ENCODE measurements at places on chromosomes 4 and X. TPM values are rescaled to one million over a fixed set of nuclear protein-coding genes. Genes with fewer than 3 reads are reported as not detected.

The PRPS2 gene
- 60.8 TPM for total RNA-seq

The IL2 gene
- not detected for total RNA-seq

DNA sequence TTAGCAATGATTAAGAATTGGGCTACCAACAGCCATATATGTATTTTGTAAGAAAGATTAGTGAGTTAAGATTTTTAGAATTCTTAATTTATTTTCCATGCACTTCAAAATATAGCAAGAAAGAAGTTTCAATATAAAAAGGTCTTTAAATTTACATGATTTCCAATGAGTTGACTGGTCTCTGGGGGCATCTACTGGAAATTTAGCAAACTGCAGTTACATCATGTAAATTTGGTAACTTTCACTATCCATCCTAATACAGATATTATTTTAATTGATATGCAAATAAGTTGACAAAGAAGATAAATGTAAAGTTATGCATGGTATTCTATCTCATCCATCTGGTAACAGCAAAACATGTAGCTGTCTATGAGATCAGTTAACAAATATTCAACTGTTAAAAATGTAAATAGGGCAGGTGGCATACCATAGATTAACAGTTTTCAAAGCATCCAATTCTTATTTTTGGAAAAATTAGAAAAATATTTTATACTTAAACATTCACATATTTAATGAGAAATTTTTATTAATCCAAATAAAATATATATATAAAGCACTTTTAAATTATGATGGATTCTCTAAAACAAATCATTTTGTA, 29.1 kb downstream of the TTC29 start:
- DNase-seq = peak; percentile 48

DNA sequence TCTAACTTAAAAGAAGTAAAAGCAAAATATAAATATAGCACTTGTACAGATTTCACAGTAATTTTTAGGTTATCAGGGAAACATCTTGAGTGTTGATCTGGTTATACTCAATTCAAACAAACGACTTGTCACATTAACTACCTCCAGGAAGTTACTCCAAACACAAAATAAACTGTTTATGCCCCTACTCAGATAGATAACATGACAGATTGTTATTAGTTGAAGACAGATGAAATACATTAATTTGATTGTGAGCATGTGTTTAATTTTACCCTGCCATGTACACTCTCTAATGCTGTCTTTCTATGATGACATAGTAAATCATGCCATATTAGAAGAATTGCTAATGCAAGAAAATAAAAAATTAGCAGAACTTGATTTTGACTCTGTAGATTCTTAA, 88.0 kb downstream of the RAB28 start:
- DNase-seq = no peak

GRCh38 chr4:99885063-99885664, 9.1 kb downstream of the LAMTOR3 start:
- peak; percentile 56 for DNase-seq

- DNase-seq = peak; percentile 83
Observed at GRCh38 chrX:40098264-40099054, 701 bp upstream of the BCOR start.

- no peak for DNase-seq
Observed at GRCh38 chr4:153166716-153167501, 37.3 kb upstream of the TRIM2 start.

Measured in hepatocyte (in vitro differentiated cells).